ENCODE measurements at places on chromosomes 6 and 20.

- peak; percentile 40 for DNase-seq
Observed at GRCh38 chr6:74671558-74672025, 534.3 kb downstream of the COL12A1 start.

GRCh38 chr6:624979-625378 is 31.9 kb downstream of the HUS1B start:
- no peak for DNase-seq

DNA sequence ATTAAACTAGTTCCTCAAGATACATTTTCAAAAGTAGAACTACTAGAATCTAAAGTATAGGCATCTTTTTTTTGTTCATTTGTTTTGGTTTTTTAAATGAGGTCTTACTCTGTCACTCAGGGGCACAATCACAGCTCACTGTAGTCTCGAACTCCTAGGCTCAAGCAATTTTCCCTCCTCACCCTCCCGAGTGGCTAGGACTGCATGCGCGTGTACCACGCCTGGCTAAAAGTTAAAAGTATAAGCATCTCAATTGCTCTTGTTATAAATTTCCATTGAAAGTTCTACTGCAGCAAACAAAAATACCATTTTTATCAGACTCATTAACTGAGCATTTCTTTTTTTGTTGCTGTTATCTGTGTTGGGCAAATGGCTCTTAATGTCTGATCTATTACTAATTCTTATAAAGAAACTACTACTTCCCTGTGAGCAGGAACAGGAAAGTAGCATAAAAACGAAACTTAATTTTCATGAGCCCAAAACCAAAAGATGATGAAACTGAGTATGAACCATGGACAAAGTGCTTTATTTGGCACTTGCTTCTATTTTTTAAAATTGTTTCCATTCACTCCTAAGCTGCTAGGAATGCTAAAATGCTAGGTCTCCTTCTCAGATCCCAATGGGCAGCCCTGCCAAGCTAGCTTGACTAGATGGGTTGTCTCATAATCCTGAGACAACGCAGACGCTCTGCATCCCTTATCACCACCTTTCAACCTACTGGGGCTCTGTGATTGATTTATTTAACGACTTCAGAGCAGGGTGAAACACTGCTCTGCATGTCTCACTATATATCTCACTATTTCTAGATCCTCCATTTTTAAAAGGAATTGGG is 36.9 kb downstream of the TRPC4AP start:
- DNase-seq = no peak

- no peak for DNase-seq
Observed at GRCh38 chr20:32855387-32855786, 3.3 kb upstream of the EFCAB8 start.

DNA sequence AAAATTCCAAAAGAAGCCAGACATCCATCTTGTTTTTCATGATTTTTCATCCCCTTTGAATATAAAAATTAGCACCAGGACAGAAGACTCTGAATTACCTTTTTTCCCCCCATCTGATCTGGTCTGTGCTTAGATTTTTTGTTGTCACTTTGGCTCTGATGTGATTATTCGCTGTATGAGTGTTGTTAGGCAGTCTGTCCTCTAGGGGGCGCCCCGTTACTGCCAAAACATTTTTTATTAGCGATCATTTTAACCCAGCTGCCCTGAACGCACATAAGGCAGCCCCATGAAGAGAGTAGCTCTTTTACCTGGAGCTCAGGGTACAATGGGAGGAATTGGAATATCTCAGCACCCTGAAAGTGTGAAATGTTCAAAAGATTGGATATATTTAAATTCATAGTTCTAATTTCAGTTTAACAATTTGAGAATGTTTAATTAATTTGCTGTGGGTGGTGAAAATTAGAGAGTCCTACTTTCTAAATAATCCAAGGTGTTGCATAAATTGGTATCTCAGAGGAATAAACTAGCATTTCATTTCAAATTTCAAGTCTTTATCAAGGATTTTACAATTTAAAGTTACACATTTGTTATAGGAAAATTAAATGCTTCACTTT is 60.8 kb downstream of the PRPH2 start:
- DNase-seq = peak; percentile 11

- DNase-seq = no peak
Observed at GRCh38 chr6:167091026-167091804, 31.7 kb upstream of the CCR6 start.

DNA sequence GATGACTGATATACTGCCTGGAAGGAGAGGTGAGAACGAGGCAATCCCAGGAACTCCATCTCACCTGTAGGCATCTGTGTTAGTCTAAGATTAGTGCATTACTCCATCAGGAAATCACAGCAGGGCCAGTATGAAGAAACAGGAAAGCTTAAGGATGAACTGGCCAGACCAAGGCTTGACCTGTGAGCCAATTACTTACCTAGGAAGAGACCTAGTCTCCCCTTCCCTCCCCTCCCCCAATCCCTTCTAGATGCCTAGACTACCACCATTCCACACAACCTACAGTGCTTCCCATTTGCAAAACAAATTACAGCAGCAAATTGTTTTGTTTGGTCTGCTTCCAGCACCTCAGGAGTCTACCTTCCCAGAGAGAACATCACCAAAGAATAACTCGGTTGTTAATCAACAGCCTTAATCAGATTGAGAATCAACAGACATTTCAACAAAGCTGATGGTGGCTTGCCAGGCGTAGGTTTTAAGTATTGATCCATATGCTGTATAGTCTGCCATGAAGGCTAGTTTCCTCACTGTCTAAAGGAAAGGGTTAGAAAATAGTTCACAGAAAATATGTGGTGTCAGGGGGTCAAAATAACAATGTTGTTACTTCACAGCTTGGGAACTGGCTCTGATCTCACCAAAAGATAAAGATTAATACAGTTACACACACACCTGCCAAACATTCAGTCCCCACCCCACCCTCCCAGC is 10.1 kb downstream of the PKHD1 start:
- DNase-seq = no peak

- peak; percentile 27 for DNase-seq
Observed at GRCh38 chr6:112683926-112684325, 336.8 kb downstream of the RFPL4B start.

DNA sequence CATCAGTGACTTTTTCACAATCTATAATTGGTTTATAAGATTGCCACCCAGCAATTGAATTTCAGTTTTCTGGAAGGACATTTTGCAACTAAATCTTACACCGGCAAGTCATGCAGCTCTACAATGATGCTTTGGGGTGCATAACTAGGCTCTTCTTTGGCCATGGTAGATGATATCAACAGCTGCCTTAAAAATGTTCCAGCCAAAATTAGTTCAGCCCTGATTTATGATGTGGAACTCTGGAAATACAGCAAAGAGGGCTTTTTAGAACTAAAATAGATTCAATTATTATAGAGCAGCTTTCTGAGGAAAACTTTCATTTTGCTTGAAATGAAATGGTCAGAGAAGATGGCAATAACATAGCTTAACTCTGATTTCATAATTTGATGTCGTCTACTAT is 18.4 kb upstream of the MCM9 start:
- DNase-seq = no peak

- no peak for DNase-seq
Observed at GRCh38 chr6:24385536-24386269, 17.0 kb upstream of the MRS2 start.

DNA sequence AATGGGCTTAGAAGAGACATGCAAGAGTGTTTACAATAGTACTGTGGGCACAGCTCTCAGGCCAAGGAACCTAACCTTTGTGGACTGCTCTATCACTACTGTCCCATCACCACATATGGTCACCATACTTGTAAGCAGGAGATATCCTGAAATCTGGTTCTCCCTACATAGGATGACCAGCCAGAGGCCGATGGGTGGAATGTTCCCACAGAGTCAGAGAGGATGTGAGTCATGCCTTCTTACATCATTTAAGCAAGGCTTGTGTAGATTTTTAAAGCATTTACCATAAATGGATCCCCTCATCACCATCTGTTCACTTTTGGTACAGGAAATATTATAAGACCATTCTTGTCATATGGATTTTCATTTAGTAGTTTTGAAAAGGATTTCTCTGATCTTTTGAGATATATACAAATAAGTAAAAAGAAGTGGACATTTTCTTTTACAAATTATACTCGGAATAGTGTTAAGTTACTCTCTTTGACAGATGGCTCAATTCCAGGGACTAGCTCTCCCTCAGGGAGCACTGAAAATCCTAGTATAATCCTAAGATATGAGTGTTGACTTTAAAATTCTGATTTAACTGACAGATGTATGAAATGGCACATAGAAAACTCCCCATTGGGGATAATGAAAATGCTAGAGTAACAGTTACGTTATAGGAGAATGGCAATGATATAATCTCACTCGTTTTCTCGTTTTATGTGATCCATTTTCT is 6.6 kb downstream of the HTR1B start:
- peak; percentile 94 for DNase-seq

- no peak for DNase-seq
Observed at GRCh38 chr6:29665942-29666825, 9.3 kb downstream of the MOG start.

GRCh38 chr6:121158438-121158837 is 175.8 kb downstream of the TBC1D32 start:
- DNase-seq = no peak

DNA sequence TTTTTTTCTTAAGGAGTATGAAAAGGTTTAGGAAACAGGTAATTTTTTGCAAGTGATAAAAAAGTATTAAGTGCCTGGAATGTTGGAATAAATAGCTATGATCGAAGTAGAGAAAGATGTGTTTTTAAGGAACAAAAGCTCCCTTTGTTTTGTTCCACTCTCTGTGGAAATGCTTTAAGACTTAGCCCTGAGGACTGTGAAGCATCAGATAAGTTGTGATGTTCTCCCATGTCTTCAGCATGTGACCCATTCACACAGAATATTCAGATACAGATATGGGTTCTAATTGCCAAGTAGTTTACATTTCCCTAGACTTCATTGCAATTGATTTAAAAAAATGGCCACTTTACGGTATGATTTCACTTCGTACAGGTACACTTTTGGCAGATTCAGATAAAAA is 80.6 kb downstream of the KCNQ5 start:
- DNase-seq = no peak

DNA sequence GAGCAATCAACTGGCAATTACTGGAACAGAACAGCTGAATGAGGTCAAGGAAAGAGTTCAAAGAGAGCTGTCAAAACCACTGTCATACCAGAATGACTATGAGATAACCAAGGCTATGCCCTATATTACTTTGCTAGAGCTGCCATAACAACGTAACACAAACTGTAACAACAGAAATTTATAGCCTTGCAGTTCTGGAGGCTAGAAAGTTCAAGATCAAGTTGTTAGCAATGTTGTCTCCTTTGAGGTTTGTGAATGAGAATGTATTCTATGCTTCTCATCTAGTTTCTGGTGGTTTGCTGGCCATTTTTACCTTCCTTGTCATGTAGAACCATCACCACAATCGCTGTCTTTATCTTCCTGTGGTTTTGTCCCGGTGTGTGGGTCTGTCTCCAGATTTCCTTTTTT is 1323.0 kb upstream of the GJE1 start:
- no peak for DNase-seq

GRCh38 chr6:10610289-10610688 is 84.1 kb downstream of the C6orf52 start:
- no peak for DNase-seq

- no peak for DNase-seq
Observed at GRCh38 chr20:59788196-59788735, 145.2 kb downstream of the SYCP2 start.

GRCh38 chr20:50992733-50993457 is 30.0 kb downstream of the KCNG1 start:
- DNase-seq = no peak

- DNase-seq = no peak
Observed at GRCh38 chr6:156767603-156768467, 9.3 kb upstream of the ARID1B start.

- DNase-seq = no peak
Observed at GRCh38 chr6:87806099-87806498, 104.1 kb upstream of the AKIRIN2 start.

DNA sequence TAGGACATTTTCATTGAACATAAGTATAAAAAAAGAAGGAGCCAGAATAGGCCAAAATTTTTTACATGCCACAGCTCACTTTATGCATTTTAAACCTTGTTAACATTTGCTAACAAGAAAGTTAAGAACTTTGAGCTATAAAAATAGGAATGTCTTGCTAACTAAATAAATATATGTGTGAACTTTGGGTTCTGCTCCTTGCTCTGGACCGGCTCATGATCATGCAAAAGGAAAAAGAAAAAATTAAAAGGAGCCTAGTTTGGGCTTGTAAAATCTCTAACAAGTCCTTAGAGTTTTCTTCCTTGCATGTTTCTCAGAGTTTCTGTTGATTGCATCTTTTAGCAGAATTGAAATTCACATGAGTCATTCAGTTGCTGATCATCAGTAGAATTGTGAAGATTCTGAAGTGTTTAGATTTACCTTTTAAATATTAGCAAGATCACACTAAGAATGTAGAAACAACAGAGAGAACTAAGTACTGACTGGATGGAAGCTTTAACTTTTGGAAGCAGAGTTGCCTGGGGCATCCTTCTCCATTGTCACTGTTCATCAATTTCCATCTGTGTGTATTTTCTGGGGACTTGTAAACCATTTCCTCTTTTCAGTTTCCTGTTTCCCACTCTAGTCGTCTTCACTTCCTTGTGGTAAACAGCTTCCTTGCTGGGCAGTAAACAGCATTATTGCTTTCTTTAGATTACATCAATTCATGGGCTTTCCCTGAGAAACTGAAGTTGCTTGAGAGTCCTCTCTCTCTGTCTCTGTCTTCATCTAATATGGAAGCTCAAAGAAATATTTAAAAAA is 458.4 kb upstream of the BTBD3 start:
- no peak for DNase-seq

- DNase-seq = no peak
Observed at GRCh38 chr6:166969390-166970002, 13.1 kb upstream of the RNASET2 start.

DNA sequence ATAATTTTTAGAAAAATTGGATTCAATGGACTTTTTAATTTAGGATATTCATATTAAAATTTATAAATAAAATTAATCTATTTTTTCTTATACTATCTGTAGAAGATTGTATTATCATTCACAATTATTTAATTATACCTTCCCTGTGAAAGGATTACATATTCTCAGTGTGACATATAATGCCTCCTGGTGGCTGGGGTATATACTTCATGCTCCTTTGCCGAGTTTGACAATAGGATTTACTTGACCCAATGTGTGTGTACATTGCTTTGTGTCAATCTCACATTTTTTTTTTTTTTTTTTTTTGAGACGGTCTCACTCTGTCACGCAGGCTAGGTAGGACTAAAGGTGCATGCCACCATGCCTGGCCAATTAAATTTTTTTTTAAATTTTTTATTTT is 230.0 kb upstream of the CHD6 start:
- no peak for DNase-seq

- DNase-seq = no peak
Observed at GRCh38 chr6:42185597-42185996, 9.2 kb downstream of the GUCA1B start.

DNA sequence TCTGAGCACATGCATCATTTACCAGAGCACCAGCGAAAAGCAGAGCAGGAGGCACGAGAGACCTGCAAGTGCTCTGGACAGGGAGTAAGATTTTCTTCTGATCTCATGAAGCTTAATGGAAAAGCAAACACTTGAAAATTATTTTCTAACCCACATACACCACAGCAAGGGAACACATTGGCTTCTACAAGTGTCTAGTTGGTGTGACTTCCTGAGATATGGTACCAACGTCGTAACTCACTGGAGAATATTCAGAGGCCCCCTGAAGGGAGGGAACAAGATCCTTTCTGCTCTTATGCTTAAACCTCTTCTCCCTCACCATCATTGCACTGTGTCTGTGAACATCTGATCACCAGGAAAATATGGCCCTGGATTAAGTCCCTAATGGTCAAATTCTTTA is 48.6 kb downstream of the PSMB1 start:
- no peak for DNase-seq
